Fibroblast of lung (primary cell): ENCODE measurements at places on chromosomes 7 and 10. TPM values are rescaled to one million over a fixed set of nuclear protein-coding genes. Genes with fewer than 3 reads are reported as not detected.

Gene HOXA3
- 1.5 TPM in 2 replicates for total RNA-seq

Gene PDLIM1
- total RNA-seq, result 12.1 and 24.3 TPM in 2 replicates

Gene CHRM2
- 2.3 and 7.9 TPM in 2 replicates for total RNA-seq

DNA sequence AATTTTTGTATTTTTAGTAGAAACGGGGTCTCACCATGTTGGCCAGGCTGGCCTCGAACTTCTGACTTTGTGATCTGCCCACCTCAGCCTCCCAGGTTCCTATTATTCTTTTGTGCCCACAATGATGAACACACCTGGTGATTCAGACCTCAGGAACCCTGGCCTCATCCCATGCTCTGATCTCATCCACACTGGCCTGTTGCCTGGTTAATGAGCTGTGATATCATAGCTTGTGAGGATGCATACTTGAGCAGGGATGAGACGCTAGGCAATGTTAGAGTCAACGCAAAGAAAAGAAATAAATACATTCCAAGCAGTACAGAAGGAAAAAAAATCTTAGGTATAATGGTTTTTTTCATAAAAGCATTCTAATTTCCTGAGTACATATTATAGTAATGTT is 82.4 kb upstream of the RNF32 start:
- peak; percentile 21 for DNase-seq
- H3K27ac ChIP-seq, result no peak overlapping the region
- no peaks in the 10 kb centered on the region for H3K27me3 ChIP-seq
- no peaks in the 10 kb centered on the region for H3K4me1 ChIP-seq
- H3K36me3 ChIP-seq, result no peaks in the 10 kb centered on the region

DNA sequence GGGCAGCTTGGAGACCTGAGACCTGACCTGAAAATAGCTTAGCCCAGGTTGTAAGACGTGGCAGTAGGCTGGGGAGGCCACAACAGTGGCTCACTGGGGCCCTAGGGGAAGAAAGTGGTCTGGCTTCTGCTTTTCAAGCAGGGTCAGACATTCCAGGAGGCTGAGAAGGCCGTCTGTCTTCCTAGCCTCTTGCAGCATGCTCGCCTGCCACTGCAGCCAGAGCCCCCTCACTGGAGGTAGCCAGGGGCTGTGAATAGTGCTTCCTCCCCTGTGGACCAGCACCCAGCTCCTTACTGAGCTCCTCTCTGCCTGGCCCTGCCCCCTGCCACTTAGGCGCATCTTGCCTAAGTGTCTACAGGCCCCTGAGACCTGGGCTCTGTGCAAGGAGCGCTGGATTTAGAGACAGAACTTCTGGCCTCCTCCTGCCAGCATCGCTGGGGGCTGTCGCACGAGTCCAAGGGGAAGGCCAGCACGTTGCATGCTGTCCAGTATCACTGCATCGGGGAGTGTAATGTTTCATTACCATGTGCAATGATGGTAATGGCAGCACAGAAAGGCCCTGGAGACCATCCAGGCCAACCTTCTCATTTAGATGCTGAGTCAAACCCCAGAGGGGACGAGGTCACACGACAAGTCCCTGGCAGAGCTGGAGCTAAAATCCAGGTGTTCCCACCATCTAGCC is 12.7 kb downstream of the ZMIZ1 start:
- H3K27me3 ChIP-seq, result no peaks in the 10 kb centered on the region
- H3K4me1 ChIP-seq, result peaks cover 70% of the 10 kb centered on the region
- DNase-seq, result peak; percentile 85
- H3K36me3 ChIP-seq, result no peaks in the 10 kb centered on the region
- peak overlapping the region; percentile 67 for H3K27ac ChIP-seq
- no peak overlapping the region for H3K4me3 ChIP-seq

DNA sequence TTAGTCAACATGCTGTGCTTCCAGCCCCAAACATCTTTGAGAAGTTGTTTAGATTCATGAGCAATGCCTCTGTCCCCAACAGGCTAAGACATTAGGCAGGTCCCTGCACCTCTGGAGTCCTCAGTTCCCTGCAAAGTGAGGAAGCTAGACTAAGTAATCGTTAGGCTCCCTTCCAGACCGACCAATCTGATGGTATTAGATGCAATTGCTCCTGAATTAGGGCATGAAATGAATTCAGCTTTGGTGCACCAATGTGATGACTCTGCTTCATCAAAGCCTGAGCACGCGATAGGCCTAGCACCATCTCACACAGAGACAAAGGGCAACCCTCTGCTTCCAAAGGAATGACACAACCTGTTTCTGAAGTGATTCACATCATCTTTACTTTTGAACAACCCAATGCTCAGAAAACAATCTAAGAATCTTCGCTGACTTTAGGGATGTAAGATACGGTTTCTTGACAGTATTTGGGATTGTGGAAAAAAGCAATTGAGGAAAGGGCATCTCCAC is 723 bp upstream of the TES start:
- no peak overlapping the region for H3K27ac ChIP-seq
- no peak for DNase-seq
- H3K4me3 ChIP-seq, result peak overlapping the region; percentile 13
- H3K27me3 ChIP-seq, result no peaks in the 10 kb centered on the region
- peaks cover 2% of the 10 kb centered on the region for H3K4me1 ChIP-seq
- H3K36me3 ChIP-seq, result no peaks in the 10 kb centered on the region

DNA sequence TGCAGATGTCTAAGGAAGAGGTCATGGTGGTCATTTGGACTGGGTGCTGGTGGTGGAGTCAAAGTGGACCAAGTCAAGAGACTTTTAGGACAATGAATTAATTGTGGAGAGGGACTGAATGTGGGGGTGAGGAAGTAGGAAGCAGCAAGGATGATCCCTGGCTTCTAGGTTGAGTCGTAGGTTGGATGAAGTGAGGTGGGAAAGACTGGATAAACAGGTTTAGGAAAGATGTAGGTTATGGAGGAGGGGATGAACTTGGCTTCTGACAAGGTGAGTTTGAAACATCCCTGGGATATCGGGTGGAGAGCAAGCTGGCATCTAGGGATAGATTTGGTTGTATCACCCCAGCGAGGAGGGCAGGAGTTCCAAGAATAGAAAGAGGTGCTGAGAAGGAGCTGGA is 7.6 kb downstream of the SEMA4G start:
- no peak overlapping the region for H3K4me3 ChIP-seq
- H3K4me1 ChIP-seq, result no peaks in the 10 kb centered on the region
- DNase-seq, result no peak
- H3K36me3 ChIP-seq, result peaks cover 6% of the 10 kb centered on the region
- H3K27me3 ChIP-seq, result no peaks in the 10 kb centered on the region

DNA sequence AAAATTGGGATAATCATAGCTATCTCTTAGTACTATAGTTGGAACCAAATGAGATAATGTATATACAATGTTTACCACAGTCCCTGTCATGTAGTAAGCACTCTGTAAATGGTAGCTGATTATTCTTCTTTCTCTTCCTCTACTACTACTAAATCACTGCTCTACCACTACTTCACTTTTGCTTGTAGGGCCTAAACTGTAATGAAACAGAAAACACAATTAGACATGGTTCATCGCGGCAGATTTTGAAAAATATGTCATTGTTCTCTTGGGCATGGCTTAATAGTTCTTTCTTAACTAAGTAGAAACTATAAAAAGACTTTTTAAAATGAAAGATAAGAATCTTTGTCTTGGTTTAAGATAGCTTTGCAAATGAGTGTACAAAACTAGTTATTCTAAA is 34.9 kb downstream of the R3HCC1L start:
- no peak for DNase-seq
- H3K4me1 ChIP-seq, result no peaks in the 10 kb centered on the region
- no peak overlapping the region for H3K27ac ChIP-seq
- H3K36me3 ChIP-seq, result no peaks in the 10 kb centered on the region

GRCh38 chr7:43242628-43243255 is 130.3 kb downstream of the HECW1 start:
- H3K27me3 ChIP-seq, result no peaks in the 10 kb centered on the region
- H3K27ac ChIP-seq, result no peak overlapping the region
- H3K36me3 ChIP-seq, result no peaks in the 10 kb centered on the region
- H3K4me3 ChIP-seq, result no peak overlapping the region
- H3K4me1 ChIP-seq, result no peaks in the 10 kb centered on the region
- DNase-seq, result peak; percentile 51

DNA sequence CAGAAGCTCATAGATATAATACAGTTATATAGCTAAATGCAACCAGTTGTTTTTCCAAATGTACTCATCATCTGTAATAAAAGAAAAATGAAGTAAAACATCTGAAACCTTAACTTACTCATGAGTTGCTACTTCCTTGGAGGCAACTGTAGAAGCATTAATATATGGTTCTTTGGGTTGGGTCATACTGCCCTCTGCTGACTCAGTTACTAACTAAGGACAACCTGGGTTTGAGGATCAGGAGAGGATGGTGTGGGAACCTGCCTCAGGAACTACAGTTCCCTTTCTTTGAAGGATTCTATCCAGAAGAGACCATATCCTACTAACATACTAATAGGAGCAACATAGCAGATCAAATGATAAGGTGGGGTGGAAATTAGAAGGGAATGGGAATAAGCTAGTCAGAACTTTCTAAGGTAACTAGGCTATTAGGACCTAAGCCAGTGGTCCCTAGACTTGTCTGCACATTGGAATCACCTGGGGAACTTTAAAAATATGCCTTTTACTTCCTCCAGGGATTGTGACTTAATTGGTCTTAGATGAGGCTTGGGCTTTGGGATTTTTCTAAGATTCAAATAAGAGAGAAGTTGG is 20.7 kb downstream of the COX15 start:
- H3K27ac ChIP-seq, result no peak overlapping the region
- peaks cover 6% of the 10 kb centered on the region for H3K36me3 ChIP-seq
- peak; percentile 57 for DNase-seq

GRCh38 chr7:30596014-30596641 is 1.4 kb downstream of the GARS1 start:
- H3K4me1 ChIP-seq, result peaks cover 4% of the 10 kb centered on the region
- H3K27me3 ChIP-seq, result no peaks in the 10 kb centered on the region
- peak overlapping the region; percentile 95 for H3K4me3 ChIP-seq
- DNase-seq, result peak; percentile 40

DNA sequence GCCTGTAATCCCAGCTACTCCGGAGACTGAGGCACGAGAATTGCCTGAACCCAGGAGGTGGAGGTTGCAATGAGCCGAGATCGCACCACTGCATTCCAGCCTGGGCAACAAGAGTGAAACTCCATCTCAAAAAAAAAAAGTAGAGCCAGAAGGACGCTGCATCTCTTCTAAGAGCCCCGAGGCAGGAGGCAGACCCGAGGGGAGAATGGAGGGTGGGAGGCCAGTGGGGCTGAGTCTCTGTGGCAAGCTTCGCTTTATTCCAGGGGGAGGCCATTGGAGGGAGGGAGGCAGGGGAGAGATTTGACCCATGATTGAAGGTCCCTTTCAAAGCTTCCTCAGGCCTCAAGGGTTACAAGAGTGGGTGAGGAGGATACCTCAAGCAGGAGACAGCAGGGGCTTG is 18.7 kb downstream of the TTYH3 start:
- H3K4me1 ChIP-seq, result no peaks in the 10 kb centered on the region
- no peaks in the 10 kb centered on the region for H3K27me3 ChIP-seq

DNA sequence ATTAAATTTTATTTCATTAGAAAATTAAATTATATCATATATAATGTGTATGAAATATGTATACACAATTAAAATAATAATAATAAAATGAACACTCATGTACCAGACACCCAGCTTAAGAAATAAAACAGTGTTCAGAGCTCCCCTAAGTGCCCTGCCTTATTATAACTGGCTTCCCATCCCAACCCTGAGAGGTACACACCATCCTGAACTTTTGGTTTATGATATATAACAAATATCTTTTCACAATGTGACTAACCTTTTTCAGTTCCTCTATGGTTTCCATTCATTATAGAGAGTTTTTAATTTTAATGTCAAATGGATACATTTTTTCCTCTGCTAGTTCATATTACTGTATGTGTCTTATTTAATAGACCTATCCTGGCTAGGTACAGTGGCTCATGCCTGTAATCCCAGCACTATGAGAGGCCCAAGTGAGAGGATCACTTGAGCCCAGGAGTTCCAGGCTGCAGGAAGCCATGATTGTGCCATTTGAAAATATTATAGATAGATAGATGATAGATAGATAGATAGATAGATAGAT is 24.0 kb upstream of the STEAP2 start:
- H3K27ac ChIP-seq, result no peak overlapping the region
- no peak overlapping the region for H3K4me3 ChIP-seq
- no peaks in the 10 kb centered on the region for H3K27me3 ChIP-seq
- H3K36me3 ChIP-seq, result no peaks in the 10 kb centered on the region

DNA sequence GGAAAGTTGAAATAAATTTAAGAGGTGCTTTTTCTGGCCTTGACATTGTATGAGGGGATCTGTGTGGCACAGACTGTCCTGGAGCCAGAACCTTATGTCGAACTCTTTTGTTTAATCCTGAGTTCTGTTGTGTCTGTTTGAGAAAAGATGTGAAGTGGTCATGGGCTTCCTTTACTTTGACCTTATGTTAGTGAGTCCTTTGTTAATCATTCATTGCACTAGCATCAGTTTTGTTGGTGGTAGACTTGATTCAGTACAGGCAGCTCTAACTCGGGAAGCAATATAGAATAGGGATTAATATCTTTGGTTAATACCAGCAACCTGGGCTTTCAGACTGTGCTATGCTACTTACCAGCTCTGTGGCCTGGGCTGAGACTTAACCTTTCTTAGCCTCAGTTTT is 123.9 kb upstream of the FZD1 start:
- no peaks in the 10 kb centered on the region for H3K4me1 ChIP-seq
- DNase-seq, result no peak
- no peaks in the 10 kb centered on the region for H3K27me3 ChIP-seq
- H3K27ac ChIP-seq, result no peak overlapping the region

GRCh38 chr10:79191951-79192676 is 123.3 kb downstream of the ZMIZ1 start:
- peaks cover 18% of the 10 kb centered on the region for H3K36me3 ChIP-seq
- no peaks in the 10 kb centered on the region for H3K27me3 ChIP-seq
- H3K27ac ChIP-seq, result peak overlapping the region; percentile 53
- H3K4me3 ChIP-seq, result no peak overlapping the region
- H3K4me1 ChIP-seq, result peaks cover 41% of the 10 kb centered on the region

DNA sequence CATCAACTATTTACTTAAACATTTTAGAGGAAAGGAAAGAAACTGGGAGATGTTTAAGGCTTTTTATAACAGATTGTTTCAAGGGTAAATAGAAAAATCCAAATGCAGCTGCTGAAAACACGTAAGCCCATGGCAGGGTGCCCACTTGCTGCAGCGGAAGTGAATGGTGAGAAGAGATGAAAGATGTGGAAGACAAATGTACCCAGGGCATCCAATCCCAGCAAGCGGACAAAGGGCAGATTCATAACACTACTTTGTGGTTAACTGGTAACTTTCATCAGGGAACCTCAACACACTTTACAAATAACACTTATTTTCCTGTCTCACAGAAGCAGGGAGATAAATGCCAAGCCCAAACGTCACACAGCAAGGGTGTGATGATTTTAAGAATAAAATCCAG is 358.4 kb downstream of the KCNMA1 start:
- H3K36me3 ChIP-seq, result no peaks in the 10 kb centered on the region
- peaks cover 1% of the 10 kb centered on the region for H3K4me1 ChIP-seq
- H3K27me3 ChIP-seq, result no peaks in the 10 kb centered on the region
- no peak overlapping the region for H3K4me3 ChIP-seq
- peak; percentile 76 for DNase-seq
